Anterior cingulate cortex (tissue), 58 donors: ENCODE measurements at places on chromosomes 11 and 22.

GRCh38 chr22:19730198-19730597 is 6.9 kb downstream of the GP1BB start:
- no peak for DNase-seq

- DNase-seq = no peak
These were observed 35.2 kb downstream of the IGLL1 start for GRCh38 chr22:23544852-23545251.

DNA sequence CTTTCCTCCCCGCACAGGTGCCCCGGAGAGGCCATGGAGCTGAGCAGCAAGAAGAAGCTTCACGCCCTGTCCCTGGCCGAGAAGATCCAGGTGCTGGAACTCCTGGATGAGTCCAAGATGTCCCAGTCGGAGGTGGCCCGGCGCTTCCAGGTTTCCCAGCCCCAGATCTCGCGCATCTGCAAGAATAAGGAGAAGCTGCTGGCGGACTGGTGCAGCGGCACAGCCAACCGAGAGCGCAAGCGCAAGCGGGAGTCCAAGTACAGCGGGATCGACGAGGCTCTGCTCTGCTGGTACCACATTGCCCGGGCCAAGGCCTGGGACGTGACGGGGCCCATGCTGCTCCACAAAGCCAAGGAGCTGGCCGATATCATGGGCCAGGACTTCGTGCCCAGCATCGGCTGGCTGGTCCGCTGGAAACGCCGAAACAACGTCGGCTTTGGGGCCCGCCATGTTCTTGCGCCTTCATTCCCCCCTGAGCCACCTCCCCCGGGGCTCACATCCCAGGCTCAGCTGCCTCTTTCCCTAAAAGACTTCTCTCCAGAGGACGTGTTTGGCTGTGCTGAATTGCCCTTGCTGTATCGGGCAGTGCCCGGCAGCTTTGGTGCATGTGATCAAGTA is 1.3 kb downstream of the TIGD3 start:
- DNase-seq = no peak

- no peak for DNase-seq
These were observed 15.2 kb downstream of the SAA4 start for GRCh38 chr11:18221274-18221876.

DNA sequence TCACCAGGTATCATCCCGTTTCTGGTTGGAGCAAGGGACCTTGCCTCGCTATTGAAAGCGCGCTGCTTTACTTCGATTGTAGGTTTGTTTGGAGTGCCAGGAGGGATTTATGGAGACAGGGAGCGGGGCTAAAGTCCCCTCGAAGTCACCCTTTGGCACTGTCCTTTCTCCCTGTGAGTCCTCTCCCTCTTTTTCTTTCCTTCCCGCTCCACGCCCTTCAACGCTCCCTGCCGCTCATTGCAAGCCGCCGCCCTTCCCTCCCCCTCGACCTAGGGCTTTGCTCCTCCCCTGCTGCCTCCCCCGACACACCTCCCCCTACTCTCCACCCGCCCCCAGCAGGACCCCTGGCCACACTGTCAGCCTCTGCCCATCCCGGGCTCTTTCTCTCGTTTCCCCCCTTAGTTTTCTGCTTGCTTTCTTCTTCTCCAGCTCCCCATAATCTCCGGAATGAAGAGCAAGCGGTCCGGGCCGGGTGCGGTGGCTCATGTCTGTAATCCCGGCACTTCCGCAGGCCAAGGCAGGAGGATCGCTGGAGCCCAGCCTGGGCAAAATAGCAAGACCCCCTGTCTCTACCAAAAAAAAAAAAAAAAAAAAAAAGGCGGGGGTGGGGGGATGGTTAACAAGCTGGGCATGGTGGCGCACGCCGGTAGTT is 41.0 kb downstream of the AHNAK start:
- no peak for DNase-seq

GRCh38 chr11:131734871-131735270 is 364.5 kb downstream of the NTM start:
- DNase-seq = no peak

DNA sequence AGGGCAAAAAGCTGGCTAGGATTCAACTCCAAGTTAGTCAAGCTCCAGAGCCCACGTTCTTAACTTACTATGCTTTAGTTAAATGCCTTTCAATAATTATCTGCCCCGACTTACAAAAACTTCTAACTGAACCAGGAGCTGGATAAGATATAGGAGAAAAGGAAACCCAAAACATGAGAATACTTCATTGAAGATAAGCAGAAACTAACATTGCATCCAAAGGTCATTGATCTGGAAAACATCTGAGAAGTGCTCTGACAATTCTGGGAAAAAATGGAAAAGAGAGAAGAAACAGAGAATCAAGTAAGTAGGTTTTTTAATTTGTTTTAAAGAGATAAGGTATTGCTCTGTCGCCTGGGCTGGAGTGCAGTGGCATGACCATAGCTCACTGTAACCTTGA is 27.2 kb downstream of the ACAT1 start:
- no peak for DNase-seq

DNA sequence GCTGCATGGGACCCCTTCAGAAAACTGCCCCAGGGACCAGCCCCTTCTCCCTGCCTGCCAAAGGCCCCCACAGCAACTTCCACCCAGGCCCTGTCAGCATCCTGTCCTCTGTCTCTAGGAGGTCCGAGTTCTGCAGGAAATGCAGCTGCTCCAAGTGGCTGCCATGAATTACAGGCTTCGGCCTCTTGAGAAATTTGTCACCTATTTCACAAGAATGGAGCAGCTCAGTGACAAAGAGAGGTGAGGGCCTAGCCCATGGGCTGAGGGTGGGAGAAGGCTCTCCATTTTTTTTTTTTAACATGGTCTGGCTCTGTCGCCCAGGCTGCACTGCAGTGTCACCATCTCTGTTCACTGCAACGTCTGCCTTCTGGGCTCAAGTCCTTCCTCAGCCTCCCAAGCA is 7.3 kb downstream of the RGL4 start:
- DNase-seq = no peak

GRCh38 chr22:45686836-45687235 is 15.2 kb downstream of the ATXN10 start:
- no peak for DNase-seq

- DNase-seq = no peak
These were observed 8.1 kb downstream of the OR10W1 start for GRCh38 chr11:58259983-58260382.

DNA sequence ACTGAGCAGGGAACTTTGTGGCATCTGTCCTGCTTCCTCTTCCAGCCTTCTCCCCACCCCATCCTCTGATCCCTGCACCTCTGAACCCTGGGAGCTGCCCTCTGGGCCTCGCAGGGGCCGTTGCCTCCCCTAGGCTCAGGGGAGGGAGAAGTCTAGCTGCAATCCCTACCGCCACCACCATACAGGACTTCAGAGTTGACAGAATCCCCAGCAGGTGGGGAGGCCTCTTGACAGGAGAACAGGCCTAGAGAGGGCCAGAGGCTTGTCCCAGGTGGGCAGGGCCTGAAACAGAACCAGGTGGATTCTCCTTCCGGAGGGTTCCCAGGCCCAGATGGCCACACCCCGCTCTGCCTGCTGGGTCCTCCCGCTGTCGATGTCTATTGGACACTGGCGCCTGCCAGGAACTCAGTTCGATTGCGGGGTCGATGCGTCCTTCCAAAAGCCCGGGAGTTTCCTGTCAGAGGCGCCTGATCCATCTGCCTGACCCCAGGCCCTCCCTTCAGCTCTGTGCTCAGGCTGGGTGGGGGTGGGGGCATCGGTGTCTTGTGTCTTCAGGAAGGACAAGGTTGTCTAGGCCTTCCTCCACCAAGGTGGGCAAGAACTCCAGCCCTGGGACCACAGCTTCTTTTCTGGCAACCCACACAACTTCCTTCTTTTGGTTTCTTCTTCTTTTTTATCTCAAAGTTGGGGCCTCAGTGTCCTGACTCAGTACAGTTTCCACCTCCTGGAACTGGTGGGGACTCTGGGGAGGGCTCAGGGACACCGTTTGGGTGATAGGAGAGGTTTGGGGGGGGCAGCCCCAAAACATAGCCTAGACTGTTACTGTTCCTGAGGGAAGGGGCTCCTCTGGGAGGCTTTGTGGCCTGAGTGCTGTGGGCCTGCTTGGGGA is 6.4 kb downstream of the STARD10 start:
- DNase-seq = no peak

GRCh38 chr11:93652161-93652597 is 9.3 kb upstream of the CEP295 start:
- no peak for DNase-seq

GRCh38 chr22:41411021-41411851 is 29.5 kb downstream of the TEF start:
- DNase-seq = peak; percentile 65

GRCh38 chr11:104490182-104490581 is 326.2 kb upstream of the PDGFD start:
- DNase-seq = no peak

DNA sequence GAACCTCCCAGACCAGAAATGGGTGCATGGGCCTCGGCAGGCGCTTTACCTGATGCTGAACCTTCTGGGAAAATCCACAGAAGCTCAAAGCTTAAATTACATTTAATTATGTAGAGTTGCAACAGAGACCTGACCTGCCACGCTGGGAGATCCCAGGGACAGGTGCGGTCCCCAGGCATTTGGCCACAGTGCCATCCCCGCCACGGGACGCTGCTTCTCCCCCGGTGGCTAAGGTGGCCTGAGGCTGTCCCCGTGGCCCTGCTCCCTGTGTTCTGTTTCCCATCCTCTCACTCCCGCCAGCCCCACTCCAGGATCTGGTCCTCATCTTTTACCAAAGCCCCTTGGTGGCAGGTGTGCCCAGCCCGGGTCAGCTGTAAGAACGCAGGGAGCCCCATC is 39.6 kb downstream of the GRAMD4 start:
- no peak for DNase-seq

DNA sequence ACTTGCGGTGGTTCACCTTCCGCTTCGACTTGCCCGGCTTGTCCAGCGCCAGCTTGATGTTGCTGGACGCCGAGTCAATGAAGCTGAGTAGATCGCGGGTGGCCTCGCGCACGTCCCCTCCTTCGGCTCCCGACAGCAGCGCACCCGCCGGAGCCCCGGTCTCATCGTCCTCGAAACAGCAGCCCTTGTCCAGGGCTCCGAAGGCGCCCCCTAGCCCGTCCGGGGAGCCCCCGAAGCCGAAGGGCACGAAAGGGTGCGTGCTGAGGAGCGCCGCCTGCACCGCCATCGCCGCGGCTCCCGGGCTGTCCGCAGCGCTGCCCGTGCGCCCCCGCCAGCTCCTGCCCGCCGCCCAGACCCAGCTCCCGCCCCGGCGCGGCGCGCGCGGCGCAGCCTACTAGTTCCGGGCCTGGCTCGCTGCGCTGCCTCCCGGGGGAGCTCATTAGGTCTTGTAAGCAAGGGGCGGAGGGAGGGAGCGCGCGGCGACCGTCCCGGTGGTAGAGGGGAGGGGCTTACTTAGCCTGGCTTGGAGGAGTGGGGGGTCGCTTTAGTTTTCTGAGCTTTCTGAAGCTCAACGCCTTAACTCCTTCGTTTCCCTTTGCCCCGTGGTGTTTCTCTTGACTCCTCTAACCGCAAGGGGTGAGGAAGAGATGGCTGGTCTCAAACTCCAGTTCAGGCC is at the start of gene FAM181B:
Gene FAM181B, minus strand, starts transcription at position 421 of the 676 bp plus-strand sequence. Its CDS starts 135 bp downstream, at position 286.
- DNase-seq = peak; percentile 84

GRCh38 chr11:48019595-48019994 is 39.2 kb downstream of the PTPRJ start:
- DNase-seq = no peak

DNA sequence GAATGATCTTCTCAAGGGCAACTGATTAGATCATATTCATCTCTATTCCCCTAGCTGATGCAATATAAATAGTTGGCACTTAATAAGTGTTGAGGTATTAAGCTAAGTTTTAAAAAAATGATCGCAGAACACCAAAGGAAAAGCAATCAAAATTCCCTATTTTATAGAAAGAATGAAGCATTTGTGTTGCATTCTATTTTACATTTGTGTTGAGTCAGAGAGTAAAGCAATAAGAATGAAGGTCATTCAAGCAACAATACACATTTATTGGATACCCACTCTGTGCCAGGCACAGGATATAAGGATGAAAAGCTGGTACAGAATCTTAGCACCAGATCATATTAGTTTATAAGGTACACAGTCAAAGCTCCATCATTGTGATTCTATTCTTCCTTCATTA is 686.4 kb upstream of the CCDC90B start:
- DNase-seq = no peak

- DNase-seq = no peak
These were observed 57.5 kb downstream of the RPL27A start for GRCh38 chr11:8740129-8740528.

DNA sequence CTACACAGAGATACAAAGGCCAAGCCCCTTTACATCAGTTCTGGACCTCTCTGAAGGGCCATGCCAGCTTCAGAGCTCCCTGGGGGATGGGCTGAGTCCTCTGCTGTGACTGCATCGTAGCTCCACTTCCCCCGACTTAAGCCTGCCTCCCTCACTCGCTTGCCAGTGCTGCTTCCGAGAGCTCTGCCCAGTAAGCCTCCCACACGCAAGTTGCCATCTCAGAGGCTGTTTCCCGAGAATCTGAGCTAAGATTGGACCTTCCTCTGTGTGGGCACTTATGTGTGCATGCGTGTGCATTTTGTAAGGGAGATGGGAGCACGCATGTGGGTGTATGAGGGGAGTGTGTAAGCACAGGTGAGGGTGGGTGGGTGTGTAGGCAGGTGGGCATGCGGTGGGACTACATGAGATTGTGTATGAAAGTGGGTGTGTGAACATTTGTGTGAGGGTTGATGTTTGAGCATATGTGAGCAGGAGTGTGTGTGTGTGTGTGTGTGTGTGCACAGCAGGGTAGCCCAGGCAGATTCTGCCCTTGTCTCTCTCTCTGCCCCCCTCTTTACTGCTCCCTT is 163.0 kb upstream of the SYT13 start:
- DNase-seq = peak; percentile 15

- DNase-seq = peak; percentile 55
These were observed 187.2 kb downstream of the MAML2 start for GRCh38 chr11:96155627-96156378.

DNA sequence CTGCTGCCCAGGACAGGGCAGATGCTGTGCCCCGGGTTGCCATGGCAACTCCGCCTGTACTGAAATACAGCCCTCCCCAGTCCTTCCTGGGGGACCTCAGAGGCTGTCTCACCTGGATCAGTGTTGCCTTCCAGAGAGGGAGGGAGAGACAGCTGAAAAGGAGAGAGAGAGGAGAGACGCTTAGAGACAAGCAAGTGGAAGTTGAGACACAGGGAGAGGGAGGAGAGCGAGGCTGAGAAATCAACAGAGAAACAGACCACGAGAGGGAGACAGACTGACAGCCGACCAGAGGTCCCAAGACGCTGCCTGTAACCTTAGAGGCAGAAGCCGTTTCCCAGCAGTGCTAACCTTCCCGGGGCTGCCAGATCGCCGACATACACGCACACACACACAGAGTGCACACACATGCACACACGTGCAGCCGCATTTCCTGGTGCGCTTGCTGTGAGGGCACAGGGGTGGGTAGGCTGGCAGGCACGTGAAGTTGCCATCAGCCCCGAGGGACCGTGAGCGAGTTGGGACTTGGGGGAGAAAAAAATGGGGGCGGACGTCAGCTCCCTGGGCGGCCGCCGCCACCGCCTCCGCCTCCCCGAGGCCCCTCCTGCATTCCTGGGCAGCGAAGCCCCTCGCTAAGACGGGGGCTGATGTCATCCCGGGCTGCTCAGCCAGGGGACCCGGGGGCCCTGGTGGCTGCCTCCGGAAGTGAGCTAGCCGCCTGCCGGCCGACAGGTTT is 88.6 kb upstream of the CRYBB3 start:
- no peak for DNase-seq
